ENCODE measurements at places on chromosomes 11 and 22.
A peak's percentile ranks its signal among the peaks of the same experiment; 100 is the strongest.

- DNase-seq: peak; percentile 77
Measured at GRCh38 chr11:819129-819931, 616 bp downstream of the PNPLA2 start.

- DNase-seq: no peak
Measured at GRCh38 chr22:37032134-37032534, 12.6 kb downstream of the MPST start.

DNA sequence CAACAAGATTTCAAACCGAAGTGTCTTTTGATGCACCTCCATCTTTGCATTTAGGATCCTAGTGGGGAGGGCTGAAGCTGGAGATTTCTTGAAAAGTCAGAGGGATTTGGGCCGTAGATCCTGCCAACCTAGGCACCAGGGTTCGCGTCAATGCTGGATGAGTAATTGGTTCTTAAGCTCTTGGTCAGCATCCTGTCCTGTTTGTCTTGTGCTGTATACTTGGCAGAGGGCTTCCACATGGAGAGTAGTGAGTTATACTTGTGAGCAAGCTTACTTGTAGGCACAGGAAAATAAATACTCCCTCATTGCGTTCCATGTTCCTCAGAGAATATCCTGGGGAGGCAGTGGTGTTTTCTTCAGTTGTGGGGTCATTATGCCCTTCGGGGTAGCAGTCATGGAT is 12.6 kb downstream of the INSC start:
- no peak for DNase-seq

GRCh38 chr22:28736301-28737155 is 5.1 kb downstream of the CHEK2 start:
- no peak for DNase-seq

DNA sequence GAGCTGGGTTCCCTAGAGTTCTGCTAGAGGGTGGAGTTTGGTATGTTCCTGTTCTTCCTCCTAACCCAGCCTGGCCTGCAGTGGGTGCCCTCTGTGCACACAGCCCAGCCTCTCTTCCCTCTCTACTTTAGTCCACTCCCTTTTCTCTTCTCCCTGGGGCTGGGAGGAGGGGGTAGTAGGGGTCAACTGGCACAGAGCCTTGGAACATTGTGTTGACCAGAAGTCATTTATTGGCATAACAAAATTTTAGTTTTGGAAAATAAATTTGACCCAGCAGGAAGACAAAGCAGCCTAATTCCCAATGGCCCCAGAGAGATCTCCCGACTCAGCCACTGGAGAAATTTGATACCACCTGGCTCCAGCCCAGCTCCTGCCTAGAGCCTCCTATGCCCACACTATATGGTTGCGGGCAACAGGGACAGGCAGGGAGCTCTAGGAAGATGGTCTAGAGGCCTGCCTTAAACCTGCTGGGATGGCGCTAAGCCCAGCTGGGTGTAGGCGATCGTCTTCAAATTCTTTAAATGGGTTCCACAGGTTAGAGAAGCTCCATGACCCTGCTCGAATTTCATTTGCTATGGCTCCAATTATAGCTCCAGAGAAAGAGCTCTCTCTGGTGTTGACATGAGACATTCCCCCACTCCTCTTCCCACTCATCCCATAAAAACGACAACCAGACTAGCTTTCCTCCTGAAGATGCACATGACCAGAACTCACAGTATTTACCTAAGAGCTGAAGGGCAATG is 9.9 kb downstream of the PCSK7 start:
- DNase-seq: no peak

DNA sequence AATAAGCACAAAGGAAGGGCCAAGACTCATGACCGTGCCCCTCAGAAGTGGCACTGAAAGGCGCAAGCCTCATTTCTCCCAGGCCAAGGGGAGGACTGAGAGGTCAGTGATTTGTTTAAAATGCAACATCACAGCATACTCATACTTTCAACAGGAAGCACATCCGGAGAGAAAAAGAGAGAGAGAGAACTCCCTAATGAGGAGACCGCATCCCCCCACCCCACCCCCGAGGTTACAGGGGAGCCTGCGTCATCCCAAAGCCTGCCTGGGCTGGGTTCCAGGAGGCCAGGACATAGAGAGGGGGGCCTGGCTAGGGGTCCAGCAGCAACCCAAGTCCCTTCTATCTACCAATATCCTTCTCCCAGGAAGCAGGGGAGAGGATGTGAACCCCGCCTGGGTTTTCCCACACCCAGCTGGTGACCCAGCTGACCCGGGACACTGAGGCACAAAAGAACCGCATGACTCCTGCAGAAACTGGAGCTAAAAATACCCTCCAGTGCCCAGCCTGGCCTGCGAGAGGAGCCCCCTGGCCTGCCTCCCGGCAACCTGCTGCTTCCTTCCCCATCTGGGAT is 3.8 kb downstream of the CSNK1E start:
- DNase-seq: no peak

DNA sequence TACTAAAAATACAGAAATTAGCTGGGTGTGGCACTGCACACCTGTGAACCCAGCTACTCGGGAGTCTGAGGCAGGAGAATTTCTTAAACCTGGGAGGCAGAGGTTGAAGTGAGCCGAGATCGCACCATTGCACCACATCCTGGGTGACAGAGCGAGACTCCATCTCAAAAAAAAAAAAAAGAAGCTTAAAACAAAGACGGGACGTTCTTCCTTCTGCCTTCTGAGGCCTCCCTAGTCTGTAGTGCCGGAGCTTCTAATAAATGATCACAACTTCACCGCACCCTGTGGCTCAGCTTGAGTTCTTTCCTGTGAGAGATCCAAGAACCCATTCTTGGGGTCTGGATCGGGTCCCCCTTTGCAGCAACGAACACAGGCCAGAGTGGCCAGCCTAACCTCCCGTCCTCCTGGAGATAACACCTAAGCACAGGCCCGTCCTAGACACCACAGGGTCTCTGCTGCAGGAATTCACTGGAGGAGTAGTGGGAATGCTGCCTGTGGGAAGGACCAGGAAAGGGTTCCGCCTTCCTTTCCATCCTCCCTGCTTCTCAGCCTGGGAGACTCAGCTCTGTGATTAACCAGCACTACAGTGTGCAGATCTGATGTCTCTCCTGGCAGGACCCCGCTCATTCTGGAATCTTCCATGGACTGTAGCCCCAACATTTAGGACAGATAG is 2.2 kb upstream of the APOBEC3H start:
- DNase-seq: no peak

GRCh38 chr22:25492162-25492561 is 72.3 kb upstream of the GRK3 start:
- no peak for DNase-seq

DNA sequence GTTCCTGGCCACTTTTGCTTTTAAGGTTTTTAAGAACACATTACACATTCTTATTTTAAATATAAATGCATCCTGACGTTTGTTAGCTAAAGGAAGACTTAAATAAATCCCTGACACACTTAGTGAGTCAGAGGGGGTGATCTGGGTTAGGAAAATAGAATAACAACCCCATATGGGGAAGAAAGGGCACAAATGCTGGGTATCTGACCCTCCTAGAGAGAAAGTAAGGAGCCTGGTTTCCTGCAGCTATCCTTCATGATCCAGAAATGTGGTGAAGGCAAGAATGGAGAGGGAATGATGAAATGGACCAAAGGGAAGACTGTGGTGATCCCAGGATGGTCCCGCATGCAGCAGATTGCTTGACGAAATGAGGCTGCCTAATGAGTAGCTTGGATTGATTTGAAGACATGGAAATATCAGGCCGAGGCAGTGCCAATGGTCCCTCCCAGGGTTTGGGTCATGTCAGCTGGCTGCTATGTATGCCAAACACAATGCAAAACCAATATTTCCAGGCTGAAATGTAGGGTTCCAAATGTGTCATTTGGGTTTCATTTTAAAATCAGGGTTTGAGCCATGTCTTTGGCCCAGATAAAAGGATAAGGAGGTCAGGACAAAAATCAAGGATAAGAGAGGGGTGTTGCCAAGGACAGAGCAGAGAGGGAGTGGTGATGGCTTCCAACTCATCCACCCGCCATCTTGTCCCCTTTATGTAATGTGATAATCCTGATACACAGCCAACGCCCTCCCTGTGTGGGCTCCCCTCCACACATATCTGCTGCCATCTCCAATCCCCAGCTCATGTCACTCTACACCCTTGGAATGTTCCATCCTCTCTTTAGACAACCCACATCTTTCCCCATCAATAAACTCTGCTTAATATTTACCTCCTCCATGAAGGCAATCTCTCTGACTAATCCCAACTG is 135.1 kb upstream of the PITPNB start:
- DNase-seq: no peak

DNA sequence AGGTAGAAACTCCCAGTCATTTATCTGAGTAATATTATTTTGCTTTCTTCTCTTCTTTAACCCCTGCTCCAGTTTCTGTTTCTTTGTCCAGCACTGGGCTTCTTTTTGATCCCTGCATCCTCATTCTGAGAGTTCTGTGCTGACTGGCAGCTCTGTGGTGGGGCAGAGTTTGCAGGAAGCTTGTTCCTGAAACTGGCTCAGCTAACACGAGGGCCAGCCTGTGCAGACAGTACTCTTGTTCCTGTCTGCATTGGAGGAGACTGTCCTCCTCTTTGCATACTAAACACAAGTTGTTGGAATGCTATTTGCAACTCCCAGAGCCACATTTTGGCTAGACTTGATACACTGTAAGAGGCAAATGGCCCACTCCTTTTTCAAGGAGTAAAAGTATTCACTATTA is 93.1 kb upstream of the HORMAD2 start:
- no peak for DNase-seq

DNA sequence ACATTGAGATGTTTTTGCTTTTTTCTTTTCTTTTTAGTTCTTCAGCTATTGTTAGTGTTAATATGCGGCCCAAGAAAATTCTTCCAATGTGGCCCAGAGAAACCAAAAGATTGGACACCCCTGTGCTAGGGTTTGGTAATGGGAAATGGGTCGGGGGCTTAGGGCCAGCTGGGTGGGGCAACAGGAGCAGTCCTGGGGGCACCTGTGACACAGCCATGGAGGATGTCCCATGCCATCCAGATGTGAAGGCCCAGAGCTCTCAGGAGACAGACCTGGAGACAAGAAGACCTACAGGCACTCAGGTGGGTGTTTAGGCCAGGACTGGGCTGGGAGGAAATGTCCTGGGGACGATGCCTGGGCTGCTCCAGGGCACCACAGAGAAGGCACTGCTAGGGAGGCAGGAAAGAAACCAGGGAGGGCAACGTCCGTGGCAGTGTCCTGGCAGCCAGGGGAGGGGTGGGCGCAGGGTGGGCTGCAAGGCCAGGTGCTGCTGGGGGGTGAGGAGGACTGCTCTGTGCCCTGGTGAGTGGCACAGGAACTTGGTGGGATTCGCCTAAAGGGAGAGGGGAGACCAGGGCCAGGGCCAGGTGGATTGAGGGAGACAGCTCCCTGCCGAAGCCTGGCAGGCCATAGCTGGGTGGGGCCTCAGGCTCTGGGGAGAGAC is 21.4 kb downstream of the RELT start:
- DNase-seq: no peak

GRCh38 chr22:18103527-18104269 is 6.9 kb upstream of the TUBA8 start:
- DNase-seq: no peak

- no peak for DNase-seq
Measured at GRCh38 chr11:28629235-28629634, 521.0 kb downstream of the METTL15 start.

GRCh38 chr11:7523416-7524210 is 9.8 kb downstream of the PPFIBP2 start:
- no peak for DNase-seq

DNA sequence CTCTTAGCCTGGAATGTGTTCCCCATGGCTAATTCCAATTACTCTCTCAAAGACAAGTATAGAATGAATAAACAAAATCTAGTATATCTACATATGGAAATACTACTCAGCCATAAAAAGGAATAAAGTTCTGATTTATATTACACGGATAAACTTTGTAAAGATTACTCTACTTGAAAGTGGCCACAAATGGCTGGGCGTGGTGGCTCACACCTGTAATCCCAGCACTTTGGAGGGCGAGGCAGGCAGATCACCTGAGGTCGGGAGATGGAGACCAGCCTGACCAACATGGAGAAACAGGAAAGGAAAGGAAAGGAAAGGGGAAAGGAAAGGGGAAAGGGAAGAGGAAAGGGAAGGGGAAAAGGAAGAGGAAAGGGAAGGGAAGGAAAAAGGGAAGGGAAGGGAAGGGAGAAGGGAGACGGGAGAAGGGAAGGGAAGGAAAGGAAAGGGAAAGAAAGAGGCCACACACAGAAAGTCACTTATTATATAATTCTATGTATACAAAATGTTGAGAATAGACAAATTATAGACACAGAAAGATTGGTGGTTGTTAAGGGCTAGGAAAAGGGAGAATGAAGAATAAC is 90.7 kb upstream of the CLNS1A start:
- DNase-seq: no peak

DNA sequence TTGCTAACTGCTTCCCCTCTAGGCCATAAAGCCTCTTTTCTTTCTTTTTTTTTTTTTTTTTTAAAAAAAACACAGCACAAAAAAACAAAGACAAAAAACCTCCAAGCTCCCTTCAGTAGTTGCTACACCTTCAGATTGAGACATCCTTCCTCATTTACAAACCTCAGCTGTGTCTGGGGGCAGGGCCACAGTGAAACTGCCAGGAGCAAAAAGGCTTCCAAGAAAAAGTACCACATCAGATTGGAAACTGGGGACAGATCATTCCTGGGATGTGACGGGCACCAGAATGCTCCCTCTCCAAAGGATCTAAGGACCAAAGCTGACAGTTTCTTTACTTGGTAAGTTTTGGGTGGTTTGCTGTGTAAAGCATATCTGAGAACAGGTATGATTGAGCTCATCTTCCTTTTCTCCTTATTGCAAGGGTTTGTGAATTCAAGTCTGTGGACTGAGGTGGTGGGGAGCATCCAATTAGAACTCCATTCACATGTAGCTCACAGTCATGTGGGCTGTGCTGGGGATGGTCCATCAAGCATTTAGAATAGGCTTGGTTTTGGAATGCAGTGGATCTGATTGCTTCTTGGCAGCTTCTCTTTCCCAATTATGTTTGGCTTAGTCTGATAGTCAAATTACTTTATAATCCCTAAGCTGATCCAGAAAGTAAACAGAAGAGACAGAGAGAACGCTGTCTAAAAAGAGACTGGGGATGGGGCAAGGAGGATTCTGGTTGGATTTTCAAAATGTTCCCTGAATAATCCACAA is 705 bp downstream of the BBOX1 start:
- peak; percentile 45 for DNase-seq

GRCh38 chr11:45369313-45369712 is 83.2 kb upstream of the SYT13 start:
- DNase-seq: no peak

DNA sequence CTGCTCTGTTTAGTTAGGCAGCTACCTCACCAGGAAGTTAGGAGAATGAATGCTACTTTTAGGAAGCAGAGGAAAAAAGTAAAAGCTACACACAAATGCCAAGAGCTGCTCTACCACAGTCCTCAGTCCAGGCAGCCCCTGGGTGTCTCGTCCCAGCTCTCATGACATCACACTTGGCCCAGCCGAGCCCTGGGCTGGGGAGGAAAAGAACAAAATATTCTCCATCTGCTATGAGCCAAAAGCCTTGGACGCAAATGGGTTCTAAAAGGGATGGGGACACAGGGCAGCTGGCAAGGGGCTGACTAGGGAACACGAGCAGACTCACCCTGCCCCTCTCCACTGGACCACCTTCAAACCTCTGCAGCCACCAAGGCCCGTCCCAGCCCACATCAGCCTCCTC is 26.1 kb downstream of the TMEM184B start:
- DNase-seq: no peak

Measured in NCI-H1048 (cell line).